ENCODE measurements at places on chromosomes 16 and 17.

DNA sequence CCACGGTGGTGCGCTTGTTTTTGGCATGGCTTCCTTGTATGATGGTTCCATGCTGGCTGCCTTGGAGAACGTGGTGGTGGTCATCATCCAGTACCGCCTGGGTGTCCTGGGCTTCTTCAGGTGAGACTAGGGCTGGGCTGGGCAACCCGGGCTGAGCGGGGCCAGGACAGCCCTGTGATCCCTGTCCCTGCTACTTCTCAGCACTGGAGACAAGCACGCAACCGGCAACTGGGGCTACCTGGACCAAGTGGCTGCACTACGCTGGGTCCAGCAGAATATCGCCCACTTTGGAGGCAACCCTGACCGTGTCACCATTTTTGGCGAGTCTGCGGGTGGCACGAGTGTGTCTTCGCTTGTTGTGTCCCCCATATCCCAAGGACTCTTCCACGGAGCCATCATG, 4.9 kb downstream of the CES2 start:
- no peak for DNase-seq

DNA sequence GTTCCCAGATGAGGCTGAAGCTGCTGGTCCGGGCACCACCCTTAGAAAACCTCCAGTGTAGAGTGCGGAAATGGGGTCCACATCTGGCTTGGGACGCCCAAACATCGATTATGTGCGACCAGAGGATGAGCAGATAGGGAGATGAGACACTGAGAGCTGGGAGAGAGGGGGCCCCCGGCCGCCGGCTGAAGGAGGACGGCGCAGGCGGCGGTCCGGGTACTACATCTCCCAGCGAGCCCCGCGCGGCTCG, 182 bp upstream of the SPECC1 start:
- DNase-seq: no peak

GRCh38 chr16:67953641-67954375, 9.9 kb upstream of the LCAT start:
- no peak for DNase-seq

DNA sequence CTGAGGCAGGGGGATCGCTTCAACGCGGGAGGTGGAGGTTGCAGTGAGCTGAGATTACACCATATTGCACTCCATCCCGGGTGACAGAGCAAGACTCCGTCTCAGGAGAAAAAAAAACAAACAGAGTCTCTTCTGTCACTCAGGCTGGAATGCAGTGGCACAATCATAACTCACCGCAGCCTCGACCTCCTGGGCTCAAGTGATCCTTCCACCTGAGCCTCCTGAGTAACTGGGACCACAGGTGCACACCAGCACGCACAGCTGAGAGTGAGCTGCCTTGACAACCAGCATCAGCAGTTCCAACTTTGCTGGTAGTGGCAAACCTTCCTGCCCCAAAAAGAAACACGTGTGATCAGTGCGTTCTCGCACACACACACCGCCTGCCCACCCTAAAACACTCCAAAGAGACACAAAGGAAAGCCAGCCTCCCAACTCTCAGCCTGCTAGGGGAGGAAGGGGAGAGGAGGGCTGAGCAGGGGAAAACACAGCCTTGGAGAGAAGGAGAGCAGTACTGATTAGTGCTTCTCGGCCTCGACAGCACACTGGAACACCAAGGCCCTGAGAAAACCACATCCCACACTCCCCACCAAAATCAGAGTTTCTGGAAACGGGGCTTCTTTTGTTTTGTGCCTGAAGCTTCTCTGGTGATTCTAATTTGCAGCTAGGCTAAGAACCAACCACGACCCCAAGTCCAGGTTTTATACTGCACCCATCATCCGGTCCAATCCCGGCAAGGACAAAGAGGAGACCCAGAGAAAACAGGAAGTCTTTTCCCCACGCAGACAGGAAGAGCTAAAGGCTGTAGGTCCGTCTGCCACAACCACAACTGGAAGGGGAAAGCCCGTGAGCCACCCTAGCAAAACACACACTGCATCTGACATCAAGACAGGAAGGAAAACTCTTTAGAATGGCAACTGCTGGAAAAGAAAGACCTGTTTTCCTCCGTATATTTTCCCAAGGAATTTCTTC, 28.8 kb downstream of the ZCCHC14 start:
- no peak for DNase-seq

Measured in left ventricle myocardium inferior (tissue), 1 donor.